ENCODE measurements at places on chromosomes 1 and 21.
A peak's percentile ranks its signal among the peaks of the same experiment; 100 is the strongest.

- DNase-seq = no peak
Measured at GRCh38 chr1:112386731-112387346, 9.2 kb upstream of the CTTNBP2NL start.

- no peak for DNase-seq
Measured at GRCh38 chr1:213742992-213743391, 244.8 kb upstream of the PROX1 start.

- no peak for DNase-seq
Measured at GRCh38 chr21:16145052-16145451, 415.3 kb downstream of the USP25 start.

DNA sequence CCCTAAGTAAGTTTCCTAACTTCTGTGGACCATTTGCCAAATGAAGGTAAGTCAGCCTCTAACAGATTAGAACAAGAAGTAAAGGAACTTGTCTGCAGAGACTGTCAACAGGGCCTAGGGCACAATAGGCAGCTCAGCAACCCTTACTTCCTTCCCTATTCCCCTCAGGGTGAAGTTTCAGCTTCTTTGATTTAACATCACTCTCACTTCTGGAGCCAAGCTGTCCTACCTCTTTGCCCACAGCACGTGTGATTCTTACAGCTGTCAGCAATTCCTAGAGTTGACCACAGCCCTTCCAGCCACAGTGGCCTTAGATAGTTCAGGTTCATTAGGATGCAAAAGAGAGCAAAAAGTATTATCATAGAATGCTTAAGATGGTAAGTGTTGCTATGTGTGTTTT is 7.6 kb upstream of the EIF4G3 start:
- no peak for DNase-seq

DNA sequence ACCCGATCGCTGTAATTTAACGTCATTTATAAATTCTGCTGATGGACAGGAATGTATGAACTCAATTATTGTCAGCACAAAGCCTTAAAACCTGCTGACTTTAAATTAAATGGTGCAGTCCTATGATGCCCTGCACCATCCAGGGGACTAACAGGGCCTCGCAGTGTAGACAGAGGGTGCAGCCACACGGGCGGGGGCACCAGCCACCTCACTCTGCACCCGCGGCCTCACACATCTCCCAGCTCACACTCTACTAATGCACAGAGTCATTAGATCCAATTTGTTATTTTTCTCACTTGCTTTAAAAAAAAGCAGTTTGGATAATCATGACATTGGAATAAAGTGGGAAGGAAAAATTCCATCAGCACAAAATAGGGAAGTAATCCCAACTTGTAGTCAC is 49.7 kb downstream of the PROX1 start:
- DNase-seq = no peak

GRCh38 chr1:168991667-168992475 is 114.6 kb upstream of the ATP1B1 start:
- DNase-seq = no peak

- peak; percentile 30 for DNase-seq
Measured at GRCh38 chr1:117886101-117886795, 43.2 kb downstream of the GDAP2 start.

GRCh38 chr1:97366984-97367383 is 553.9 kb downstream of the DPYD start:
- DNase-seq = no peak

DNA sequence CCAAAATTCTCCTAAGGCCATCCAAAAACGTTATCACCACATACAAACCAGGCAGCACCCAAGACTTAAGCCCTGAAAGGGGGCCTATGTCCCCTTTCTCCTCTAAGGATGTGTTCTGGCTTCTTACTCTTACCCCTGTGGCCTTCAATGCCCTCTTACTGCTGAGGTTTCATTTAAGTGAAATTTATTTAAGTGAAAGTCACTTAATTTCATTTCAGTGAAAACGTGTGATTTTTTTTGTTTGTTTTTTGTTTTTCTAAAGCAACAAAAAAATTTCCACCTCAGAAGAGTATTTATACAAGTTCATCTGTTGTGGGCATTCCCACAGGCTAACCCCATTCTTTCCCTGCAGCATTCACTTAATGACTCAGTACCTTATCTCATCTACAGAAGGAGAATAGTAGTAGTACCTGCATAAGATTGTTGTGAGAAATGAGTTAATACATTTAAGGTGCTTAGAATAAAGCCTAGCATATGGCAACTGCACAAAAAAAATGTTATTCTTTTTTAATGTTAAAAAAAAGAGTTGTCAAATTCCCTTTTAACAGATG is 220.6 kb downstream of the CHRM3 start:
- DNase-seq = no peak

- no peak for DNase-seq
Measured at GRCh38 chr1:214980921-214981320, 101.6 kb upstream of the KCNK2 start.

DNA sequence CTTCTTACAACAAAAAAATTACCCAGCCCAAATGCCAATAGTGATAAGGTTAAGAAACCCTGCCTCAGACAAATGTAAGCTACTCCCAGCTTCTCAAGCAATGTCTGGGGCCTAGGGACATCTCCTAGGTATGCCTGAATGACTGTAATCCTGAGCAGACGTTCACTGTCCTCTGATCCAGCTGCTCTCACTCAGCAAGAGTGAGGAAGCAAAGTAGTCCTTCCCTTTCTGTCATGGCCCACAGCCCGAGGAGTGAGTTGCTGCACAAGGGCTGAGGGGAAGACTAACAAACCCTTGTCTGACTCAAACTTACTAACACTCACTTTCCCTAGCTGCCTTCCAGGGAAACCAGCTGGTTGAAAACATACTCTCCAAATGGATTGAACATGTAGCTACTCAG is 124.9 kb upstream of the TNFSF4 start:
- peak; percentile 89 for DNase-seq

DNA sequence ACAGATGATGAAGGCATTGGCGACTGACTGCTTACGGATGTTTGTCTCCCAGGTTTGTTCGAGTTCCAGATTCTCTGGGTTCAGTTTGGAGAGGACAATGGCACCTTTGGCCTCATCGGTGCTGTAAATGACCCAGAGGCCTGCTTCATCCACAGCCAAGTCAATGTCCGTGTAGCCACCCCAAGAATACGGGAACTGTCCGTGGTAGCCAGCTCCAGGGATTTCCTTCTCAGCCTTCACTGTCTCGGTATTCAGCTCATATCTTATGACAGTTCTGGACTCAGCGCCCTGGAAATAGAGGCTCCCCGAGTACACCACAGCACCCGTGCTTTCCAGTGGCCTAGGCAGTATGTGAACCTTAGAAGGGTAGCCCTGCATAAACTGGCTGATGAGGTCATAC is 14.1 kb downstream of the MYOCOS start:
- peak; percentile 24 for DNase-seq

GRCh38 chr1:5745800-5746610 is 246.2 kb downstream of the NPHP4 start:
- DNase-seq = peak; percentile 53

DNA sequence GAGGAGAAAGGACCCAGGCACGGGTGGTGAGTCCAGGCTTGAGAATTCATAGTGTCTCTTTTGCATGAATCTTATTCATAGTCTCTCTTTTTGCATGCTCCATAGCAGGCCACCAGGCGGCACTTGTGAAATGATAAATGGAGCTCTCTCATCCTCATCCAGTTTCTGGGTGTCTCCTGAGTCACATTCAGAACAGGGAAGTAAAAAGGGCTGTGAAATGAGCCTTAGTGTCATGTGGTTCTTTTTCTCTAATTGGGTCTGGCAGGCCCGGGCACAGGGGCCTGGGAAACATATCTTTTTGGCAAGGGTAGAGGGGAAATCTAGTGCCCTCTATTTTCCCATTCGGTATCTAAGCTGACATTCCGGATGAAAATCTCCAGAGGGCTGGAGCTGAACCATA is 19.1 kb upstream of the NCF2 start:
- peak; percentile 71 for DNase-seq

DNA sequence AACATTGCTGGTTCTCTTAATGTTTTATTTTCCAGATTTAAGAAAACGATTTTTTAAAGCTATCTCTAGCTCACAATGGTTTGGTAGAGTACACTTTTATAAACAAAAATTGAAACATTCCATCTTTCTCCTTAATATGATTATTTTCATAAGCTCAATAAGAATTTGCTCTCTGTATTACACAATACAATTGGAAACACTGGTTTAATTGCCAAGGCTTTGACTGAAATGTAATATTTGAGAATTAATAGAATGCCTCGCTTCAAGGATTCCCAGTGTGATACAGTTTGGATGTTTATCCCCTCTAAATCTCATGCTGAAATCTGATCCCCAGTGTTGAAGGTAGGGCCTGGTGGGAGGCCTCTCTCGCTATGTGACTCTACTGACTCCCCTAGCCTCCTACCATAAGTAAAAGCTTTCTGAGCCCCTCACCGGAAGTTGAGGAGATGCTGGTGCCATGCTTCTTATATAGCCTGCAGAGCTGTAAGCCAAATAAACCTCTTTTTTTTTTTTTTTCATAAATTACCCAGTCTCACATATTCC is 67.4 kb downstream of the DDAH1 start:
- no peak for DNase-seq

Measured in foreskin fibroblast (primary cell).